ENCODE measurements at places on chromosomes 11 and 22.
A peak's percentile ranks its signal among the peaks of the same experiment; 100 is the strongest.

GRCh38 chr11:121521145-121522042 is 68.6 kb upstream of the SORL1-AS1 start:
- no peak for DNase-seq

GRCh38 chr22:40107244-40107643 is 70.5 kb upstream of the TNRC6B start:
- no peak for DNase-seq

DNA sequence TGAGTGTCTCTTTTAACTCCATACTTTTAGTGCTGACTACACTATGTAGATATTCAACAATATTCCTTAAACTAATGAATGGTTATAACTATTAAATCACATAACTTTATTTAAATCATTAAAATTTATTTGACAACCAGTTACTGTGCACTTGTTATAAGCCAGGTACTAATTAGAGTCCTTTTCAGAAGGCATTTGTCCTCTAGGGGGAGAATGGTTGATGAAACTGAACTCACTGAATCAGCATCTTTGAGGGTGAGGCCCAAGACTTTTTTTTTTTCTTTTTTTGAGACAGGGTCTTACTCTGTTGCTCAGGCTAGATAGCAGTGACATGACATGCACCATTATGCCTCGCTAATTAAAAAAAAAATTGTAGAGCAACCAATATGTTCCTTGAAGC is 515.6 kb upstream of the CCDC90B start:
- DNase-seq: no peak

DNA sequence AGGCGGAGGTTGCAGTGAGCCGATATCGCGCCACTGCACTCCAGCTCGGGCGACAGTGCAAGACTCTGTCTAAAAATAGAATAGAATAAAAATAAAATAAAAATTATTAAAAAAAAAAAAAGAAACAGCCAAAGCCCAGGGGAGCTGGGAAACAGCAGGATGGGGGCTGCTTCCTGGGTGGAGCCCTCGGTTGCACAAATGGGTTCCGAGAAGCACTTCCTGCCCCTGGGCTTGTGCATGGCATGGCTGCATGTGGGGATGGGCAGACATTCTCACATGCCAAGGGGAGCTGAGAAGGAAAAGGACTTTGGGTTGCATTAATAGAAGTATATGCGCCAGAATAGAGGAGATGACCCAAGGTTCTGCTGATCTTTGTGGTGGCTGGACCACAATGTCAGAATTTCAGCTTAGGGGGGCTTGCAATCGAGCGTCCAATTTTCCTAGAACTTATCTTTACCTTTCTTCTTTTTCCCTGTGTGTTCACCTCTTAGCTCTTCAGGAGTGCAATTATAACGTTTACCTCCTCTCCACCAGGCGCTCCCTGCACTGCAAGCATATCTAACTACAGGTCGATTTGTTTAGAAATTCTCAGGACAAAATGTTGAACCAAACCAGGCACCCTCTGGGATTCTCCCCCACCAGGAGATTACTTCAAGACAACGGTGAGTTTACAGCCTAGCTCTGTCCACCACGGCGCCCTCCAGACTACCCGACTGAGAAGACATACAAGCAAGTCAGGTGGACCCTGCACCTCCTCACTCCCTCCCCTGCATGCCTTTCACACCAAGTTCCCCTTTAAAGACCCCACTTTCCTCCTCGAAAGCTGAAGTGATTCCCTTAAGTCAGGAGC is 53.2 kb downstream of the SHISAL1 start:
- DNase-seq: no peak

DNA sequence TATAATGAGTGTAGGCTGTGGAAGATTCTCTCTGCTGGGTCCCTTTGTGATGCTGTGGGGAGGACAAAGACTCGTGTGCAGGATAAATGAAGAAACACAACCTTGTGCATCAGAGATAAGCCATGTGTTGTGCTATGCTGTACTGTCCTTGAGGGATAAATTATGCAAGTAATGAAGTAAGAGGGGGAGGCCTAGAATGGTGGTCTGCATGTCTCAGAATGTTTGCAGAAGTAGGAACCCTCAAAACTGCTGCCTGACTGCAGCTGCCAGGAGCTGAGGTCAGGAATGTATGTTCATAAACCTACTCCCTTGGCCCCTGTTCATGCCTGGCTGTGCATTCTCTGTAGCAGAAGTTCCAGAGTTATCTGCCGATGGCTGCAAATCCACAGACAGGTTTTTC is 4.6 kb upstream of the SMCO4 start:
- no peak for DNase-seq

DNA sequence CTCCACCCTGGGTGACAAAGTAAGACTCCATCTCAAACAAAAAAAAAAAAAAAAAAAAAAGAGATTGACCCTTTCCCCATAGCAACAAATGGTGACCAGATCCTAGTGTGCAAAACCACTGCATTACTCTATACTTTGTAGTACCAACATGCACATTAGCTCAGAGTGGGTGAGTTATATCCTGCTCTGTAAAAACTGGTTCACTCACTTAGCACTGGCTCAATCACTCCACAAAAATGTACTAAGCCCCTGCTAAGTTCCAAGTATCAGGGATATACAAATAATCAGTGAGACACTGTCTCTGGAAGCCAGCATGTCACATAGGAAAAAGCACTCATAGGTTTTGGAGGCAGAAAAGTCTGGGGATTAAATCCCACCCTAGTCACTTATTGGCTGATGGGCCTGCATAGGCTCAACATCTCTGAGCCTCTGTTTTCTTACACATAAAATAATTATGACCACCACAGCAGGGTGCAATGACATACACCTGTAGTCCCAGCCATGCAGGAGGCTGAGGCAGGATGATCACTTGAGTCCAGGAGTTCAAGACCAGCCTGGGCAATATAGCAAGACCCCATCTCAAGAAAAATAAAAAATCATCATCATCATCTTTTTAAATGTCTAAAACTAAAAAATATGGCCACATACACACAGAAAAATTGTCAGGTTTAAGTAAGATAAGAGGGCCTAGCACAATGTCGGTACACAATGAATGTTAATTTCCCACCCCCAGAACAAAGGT is 11.9 kb downstream of the FAM168A start:
- no peak for DNase-seq

DNA sequence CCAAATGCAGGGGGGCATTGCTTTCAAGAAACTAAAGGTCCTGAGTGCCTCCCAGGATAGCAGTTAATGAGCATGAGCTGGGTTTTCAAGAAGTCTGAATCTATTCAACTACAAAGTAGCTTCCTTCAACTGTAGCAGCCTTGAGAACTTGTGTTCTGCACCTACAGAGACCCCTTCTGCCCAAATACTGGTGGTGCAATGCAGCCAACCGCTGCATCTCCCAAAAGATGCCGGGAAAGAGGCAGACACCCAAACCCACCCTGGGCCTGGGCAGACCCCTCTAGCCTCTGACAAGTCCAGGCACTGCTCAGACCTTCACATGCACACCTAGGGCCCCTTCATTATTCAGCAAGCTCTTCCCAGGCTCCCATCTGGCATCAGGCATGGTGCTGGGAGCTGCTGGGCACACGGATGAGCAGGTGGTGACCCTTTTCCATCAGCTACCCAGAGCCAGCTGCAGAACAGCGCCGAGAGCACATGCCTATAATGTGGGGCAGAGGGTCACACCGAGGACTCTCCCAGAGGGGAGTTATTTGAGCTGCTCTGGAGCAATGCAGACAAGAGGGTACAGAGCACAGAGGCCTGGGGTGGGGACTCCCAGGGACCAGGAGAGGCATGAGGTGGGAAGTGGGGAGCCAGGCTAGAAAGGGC is 44.9 kb upstream of the ETS1 start:
- peak; percentile 38 for DNase-seq

- DNase-seq: no peak
These were observed 38.1 kb upstream of the WNT11 start for GRCh38 chr11:76244316-76244851.

All from AG09309 (cell line).